Dermis microvascular lymphatic vessel endothelial cell (primary cell): ENCODE measurements at places on chromosomes 2 and 18. TPM values are rescaled to one million over a fixed set of nuclear protein-coding genes. Genes with fewer than 3 reads are reported as not detected.

The SMYD1 gene
- total RNA-seq: not detected in 2 replicates

The LOXHD1 gene
- total RNA-seq: under 0.01 TPM in 2 replicates

The CXCR1 gene
- total RNA-seq: not detected in 2 replicates

The LAMA3 gene
- 6.5 and 7.0 TPM in 2 replicates for total RNA-seq

The RAPGEF4 gene
- 14.2 and 17.7 TPM in 2 replicates for total RNA-seq

The MYCN gene
- total RNA-seq: 3.2 and 7.2 TPM in 2 replicates

The CHRND gene
- total RNA-seq: not detected in 2 replicates

The ERFE gene
- total RNA-seq: 0.13 TPM in 2 replicates
